Placental epithelial cell (primary cell): ENCODE measurements at places on chromosomes 5 and 9. TPM values are rescaled to one million over a fixed set of nuclear protein-coding genes. Genes with fewer than 3 reads are reported as not detected.

The SLC24A2 gene
- under 0.01 TPM in 1 of 2 replicates, not detected in the other for total RNA-seq

The TMOD1 gene
- total RNA-seq: not detected in 2 replicates

The ALDOB gene
- not detected in 2 replicates for total RNA-seq

The GRM6 gene
- not detected in 2 replicates for total RNA-seq

The POU5F2 gene
- 1.4 and 2.0 TPM in 2 replicates for total RNA-seq

The PAEP gene
- total RNA-seq: not detected in 2 replicates

The ADRA1B gene
- total RNA-seq: 8.6 and 13.7 TPM in 2 replicates

The DMRT3 gene
- total RNA-seq: not detected in 2 replicates

The PTPDC1 gene
- total RNA-seq: 4.4 and 9.0 TPM in 2 replicates

The IL9 gene
- not detected in 2 replicates for total RNA-seq

The PDE6A gene
- total RNA-seq: 0.11 TPM in 1 of 2 replicates, not detected in the other

The SPINK6 gene
- 0.39 TPM in 1 of 2 replicates, not detected in the other for total RNA-seq

The TXNDC8 gene
- under 0.01 TPM in 1 of 2 replicates, not detected in the other for total RNA-seq
